ENCODE measurements at places on chromosomes 12 and 14.

DNA sequence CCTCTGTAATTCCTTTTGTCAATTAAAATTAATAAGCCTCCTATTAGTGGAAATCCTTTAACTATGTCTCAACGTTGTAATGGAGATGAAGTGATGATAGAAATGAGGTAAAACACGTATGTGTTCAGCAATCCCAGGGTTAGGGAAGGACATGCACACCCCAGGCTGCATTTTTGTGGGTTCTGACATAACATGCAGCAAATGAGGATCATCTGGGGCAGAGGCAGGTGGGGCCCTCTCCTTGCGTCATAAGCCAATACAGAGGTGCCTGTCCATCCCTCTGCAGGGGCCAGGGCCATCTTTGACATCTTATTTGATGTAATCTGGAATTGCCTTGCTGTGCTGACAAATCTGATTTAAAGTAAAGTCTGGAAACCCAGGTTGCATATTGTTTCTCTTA, 73.2 kb downstream of the MYRFL start:
- DNase-seq = no peak

DNA sequence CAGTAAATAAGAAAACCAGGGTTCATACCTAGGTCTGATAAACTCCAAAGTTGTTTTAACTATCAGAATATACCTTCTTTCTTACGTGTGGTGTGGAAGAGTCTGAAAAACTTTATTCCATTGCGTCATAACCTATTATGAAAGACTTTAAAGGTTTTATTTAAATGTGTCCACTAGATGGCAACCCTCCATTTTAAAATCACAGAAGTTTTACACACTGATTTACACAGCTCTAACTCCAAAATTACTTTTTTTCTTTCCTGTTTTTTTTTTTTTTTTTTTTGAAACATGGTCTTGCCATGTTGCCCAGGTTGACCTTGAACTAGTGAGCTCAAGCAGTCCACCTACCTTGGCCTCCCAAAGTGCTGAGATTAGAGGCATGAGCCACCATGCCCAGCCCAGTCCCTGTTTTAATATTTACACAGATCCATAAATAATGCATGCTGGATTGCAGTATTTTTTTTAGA, 17.3 kb upstream of the TMPRSS12 start:
- DNase-seq = peak; percentile 63

DNA sequence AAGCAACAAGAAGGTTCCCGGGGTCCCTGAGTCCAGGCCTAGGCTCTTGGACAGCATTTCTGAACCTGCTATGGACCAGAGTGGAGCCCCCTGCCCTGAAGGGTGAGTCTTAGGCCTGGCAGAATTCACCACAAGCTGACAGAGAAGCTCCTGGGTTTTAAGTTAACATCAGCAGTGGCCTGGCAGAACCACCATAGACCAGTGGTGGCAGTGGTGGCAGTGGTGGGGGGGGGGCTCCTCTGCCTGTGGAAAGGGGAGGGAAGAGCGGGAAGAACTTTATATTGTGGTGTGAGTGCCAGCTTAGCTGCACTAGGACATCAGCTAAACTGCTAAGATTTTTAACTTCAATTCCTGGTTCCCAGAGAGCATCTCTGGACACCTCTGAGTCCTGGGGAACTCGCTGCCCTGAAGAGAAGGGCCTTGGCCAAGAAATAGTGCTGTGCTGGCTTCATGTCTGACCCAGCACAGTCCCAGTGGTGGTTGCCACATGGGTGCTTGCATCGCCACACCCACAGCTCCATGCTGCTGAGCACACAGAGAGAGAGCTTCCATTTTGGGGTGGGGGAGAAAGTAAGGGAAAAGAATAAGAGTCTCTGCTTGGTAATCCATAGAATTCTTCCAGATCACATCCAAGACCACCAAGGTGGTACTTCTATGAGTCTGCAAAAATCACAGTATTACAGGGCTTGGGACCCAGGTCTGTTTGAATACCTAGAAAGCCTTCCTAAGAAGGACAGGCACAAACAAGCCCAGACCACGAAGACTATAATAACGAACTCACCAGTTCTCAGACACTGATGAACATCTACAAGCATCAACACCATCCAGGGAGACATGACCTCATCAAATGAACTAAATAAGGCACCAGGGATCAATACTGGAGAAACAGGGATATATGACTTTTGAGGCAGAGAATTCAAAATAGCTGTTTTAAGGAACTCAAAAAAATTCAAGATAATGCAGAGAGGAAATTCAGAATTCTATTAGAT, 20.4 kb upstream of the RNF212B start:
- no peak for DNase-seq

DNA sequence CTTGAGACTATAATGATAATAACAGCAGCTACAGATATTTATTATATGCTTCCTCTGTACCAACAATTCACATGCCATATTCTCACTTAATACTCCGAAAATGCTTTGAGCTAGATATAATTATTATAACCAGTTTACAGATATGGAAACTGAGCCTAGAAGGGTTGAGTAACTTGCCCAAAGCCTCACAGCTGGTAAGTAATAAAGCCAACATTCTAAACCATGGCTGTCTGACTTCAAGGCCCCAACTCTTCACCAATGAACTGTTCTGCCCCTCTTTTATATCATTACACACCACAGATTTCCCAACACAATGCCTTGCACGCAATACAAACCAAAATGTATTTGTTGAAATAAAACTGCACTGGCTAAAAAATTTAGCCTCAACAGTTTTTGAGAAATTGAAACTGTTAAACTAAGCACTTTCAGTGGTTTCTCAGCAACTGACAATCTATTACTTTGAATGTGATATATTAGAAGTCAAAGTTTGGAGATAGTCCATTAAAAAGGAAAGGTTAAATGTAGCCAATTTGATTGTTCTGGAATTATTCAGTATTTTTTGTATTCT, 222.5 kb upstream of the ARHGAP5 start:
- no peak for DNase-seq

DNA sequence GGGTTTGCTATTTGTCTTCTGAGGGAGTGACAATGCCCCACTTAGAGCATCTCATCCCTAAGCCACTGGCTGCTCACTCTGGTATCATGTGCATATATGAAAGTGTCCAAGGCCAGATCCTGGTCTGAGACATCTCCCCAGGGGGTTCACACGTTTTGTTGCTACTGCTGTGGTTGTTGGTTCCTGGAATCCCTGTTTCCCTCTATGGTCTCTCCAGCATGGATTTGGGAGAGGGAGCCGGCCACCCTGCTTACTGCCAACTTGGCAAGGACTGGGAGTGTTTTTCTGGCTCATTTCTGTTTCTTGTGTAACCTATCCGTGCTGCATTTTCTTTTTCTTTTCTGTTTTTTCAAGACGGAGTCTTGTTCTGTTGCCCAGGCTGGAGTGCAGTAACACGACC, 101.3 kb upstream of the MAX start:
- no peak for DNase-seq

DNA sequence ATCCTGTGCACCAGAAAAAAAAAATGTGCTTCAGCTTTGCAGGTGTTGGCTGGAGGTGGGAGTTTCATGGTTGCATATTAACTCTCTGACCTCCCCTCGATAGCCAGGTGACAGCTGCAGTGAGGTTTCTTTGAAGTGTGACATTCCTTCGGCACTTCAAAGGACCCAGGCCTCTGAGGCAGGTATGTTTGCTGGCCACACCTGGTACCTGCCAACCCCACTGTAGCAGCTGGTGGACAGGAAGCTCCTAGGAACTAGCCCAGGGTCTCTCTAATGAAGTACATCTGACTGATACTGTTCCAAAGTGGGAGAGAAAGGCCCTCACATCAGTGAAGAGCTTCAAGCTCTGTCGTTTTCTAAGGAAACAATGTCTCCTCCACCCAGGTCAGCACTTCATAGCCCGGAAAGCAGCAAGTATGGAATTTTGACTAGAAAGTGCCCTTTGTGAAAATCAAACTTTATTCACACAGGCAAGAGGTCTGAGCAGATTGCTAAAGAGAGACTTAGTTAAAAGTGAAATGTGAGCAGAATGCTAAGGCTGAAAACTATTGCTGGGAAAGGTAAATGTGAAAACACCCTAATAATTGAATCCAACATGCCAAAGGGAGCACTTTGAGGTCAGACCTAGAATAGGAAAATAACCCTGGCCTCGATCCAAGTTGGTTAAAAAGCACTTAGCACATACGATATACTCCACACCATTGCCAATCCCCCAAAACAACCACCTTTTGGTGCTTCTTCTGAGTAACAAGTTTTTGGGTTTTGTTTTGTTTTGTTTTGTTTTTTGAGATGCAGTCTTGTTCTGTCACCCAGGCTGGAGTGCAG, 71.3 kb downstream of the PHLDA1 start:
- no peak for DNase-seq

GRCh38 chr14:72567226-72567625, 326.7 kb downstream of the DPF3 start:
- DNase-seq = no peak

DNA sequence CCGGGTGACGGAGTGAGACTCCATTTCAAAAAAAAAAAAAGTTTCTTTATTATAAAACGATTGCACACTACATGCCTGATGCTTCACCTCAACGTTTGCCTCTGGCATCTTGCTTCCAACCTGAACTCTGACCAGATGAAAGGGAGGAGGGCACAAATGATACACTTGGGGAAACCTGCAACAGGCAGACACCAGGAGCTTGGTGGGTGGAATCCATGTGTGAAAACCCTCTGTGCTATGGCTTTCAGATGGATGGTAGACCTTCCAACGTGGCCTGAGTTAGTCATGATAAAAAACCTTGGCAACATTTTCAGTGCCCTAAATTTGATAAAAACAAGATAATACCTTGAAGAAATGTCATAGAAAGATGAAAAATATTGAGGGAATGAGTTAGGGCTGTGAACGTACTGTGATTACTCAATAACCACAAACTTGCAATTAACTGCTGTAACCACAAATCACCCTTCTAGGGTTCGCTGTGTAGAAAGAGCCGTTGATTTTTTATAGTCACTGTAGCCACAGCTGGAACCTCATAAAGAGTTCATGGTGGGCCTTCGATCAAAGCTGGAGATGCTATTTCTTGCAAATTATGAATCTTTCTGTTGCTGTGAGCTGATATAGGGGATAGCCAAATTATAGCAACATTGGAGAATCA, 26.1 kb upstream of the GZMB start:
- DNase-seq = no peak

GRCh38 chr12:99027461-99027860, 382.4 kb downstream of the APAF1 start:
- no peak for DNase-seq

- DNase-seq = no peak
These were observed 73.6 kb downstream of the RFLNA start for GRCh38 chr12:124368421-124369032.

GRCh38 chr14:76872796-76873432, 46.7 kb downstream of the LRRC74A start:
- peak; percentile 65 for DNase-seq

DNA sequence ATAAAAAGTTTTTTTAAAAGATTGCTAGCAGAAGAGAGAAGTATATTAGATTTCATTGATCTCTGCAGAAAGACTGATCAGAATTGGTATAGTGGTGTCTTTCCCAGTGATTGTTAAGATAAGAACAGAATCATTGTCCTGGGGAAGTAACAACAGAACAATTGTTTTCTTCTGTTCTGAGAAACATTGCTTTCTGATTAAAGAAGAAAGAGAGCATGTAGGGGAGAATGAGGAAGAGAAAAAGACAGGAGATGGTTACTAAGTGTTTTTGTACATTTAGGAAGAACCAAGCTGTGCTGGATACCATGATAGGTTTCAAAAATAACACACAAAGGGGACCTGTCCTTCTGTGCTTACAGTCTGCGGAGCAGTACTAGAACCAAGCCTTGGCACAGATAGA, 5.0 kb downstream of the USP30 start:
- DNase-seq = no peak

GRCh38 chr12:117582135-117582784, 220.8 kb upstream of the NOS1 start:
- DNase-seq = no peak

DNA sequence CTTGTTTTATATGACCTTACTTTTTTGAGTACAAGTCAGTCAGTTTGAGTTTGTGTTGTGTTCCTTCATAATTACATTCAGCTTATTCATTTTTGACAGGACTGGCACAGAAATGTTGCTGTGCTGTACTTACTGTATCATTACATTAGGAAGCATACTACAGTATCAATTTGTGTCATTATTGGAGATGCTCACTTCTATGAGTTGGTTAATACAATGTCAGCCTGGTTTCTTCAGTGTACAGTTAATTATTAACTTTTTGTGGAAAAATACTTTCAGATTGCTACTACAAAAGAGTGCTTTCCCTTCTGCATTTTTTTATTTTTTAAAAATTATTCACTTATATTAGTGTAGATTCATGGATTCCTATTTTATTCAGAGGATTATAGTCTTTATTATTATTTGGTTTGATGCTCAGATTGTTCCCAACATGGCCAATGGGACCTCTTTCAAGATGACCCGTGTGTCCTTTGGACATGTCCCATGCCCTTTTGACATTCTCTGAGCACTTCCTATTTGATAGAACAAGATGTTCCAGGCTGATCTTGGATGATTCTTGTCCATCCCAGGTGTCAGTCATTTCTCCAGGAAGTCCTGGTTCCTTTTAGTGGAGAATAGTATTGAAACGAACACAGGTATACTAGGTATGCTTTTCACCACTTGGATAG, 66.6 kb downstream of the MON2 start:
- no peak for DNase-seq

DNA sequence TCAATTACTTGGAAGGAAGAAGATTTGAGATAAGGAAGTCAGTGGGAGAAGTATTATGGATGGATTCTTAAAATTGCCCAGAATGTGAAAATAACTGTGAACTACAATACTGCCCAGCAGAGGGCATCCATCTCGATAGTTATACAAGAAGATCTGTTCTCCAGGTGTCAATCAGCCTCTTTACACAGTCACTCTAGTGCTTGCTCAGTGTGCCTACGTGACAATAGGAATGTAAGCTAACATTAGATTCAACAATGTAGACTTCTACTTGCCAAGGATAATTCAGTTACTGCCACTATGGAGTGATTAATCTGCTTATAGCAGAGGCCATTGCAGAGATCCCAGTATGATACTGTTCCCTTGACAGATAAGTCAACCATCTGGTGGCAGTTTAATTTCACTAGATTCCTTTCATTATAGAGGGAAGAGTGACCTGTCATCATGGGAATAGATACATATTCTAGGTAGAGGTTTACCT, 10.6 kb upstream of the MAP4K5 start:
- DNase-seq = no peak

DNA sequence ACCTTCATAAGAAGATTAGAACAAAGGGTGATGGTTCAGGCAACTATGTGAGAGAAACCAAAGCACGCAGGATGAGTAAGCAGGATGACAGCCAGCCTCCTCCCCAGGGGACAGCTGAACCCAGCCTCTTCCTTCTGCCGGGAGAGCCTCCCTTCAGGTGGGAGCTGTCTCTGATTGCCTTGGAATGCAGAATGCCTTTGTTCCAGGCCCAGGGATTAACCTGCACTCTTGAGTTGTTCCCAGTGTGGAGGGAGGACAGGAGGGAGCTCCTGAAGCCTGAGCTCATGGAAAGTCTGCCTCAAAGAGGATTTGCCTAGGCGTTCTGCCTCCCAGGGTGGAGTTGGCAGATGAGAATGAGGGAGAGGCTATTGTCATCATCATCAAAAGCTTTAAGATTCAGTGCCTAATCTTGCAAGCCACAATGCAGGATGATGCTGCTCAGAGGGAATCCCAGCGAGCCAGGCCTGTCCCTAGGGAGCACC, 3.6 kb upstream of the KRT6A start:
- no peak for DNase-seq

GRCh38 chr14:23478109-23478759, 8.7 kb downstream of the NGDN start:
- peak; percentile 69 for DNase-seq

Data from adrenal gland (tissue), 19 donors.